ENCODE measurements at places on chromosomes 16 and 17. TPM values are rescaled to one million over a fixed set of nuclear protein-coding genes. Genes with fewer than 3 reads are reported as not detected.

USP7 gene
- 58.6 TPM for total RNA-seq

IST1 gene
- total RNA-seq = 111 TPM

KRTAP2-1 gene
- not detected for total RNA-seq

ASB16 gene
- total RNA-seq = 0.33 TPM

CSH1 gene
- not detected for total RNA-seq

BLMH gene
- 35.5 TPM for total RNA-seq

NPIPB2 gene
- total RNA-seq = 7.3 TPM

TEKT3 gene
- total RNA-seq = 0.91 TPM

TBC1D3C gene
- not detected for total RNA-seq

DNAI2 gene
- total RNA-seq = not detected

TOM1L1 gene
- 18.1 TPM for total RNA-seq

INCA1 gene
- total RNA-seq = 0.23 TPM

CACNG1 gene
- not detected for total RNA-seq

RHBDL3 gene
- total RNA-seq = not detected

TBC1D3H gene
- not detected for total RNA-seq

PRKCB gene
- total RNA-seq = 0.07 TPM

CCL16 gene
- not detected for total RNA-seq

ZFP1 gene
- 15.1 TPM for total RNA-seq

TNRC6A gene
- 47.2 TPM for total RNA-seq

NFATC3 gene
- 17.7 TPM for total RNA-seq

DRC3 gene
- 1.2 TPM for total RNA-seq

CDRT15 gene
- not detected for total RNA-seq

PIMREG gene
- 15.2 TPM for total RNA-seq

RIPOR1 gene
- 64.4 TPM for total RNA-seq

CD300C gene
- total RNA-seq = not detected
